ENCODE measurements at places on chromosomes 13 and 19.

DNA sequence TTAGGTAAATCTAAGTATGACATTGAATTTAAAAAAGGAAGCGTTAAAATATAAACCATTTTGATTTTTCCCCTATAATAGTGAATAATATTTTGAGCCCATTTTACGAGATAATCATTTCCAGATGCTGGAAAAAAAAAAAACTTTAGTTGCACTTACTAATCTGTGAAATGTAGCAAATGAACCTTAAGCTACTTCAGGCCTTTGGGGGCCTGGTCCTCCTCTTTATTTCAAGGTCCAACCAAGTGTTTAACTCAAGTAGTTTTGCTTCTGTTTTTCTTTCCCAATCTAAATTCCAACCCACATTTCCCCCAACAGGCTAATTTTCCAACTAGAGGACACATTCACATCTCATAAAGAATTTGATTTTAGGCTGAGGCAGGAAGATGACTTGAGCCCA is 101.2 kb downstream of the TNFRSF19 start:
- DNase-seq: no peak

DNA sequence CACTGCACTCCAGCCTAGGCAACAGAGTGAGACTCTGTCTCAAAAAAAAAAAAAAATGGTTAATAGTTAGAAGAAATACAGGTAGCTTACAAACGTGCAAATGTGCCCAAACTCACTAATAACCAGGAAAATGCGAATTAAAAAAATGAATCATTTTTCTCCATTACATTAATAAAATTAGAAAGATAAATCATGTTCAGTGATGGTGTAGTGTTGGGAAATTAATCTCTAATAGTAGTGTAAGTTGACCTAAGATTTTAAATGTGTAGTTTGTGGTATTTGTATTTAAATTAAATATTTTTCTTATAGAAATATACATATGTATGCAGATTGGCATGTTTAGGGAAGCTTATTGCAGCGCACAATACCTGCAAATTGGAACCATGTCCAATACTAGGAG is 57.6 kb downstream of the PCCA start:
- no peak for DNase-seq

DNA sequence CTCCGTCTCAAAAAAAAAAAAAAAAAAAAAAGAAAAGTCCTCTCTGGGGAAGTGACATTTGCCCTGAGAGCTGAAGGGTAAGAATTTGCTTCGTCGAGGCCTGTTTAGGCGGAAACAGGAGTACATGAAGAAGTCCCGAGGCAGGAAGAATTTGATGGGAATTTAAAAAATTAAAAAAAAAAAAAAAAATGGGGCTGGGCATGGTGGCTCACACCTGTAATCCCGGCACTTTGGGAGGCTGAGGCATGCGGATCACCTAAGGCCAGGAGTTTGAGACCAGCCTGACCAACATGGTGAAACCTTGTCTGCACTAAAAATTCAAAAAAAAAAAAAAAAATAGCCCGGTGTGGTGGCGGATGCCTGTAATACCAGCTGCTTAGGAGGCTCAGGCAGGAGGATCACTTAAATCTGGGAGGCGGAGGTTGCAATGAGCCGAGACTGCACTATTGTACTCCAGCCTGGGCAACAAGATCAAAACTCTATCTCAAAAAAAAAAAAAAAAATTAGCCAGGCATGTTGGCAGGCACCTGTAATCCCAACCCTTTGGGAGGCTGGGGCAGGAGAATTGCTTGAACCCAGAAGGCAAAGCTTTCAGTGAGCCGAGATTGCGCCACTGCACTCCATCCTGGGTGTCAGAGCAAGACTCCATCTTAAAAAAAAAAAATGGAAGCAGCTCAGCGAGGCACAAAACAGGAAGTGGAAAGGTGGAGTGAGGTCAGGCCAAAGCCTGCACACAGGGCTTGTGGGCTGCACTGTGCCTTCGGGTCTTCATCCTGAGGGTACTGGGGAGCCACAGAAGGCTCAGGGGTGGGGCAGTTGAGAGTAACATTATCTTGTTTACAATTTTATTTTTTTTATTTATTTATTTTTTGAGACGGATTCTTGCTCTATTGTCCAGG is 4.9 kb downstream of the BAX start:
- DNase-seq: no peak

DNA sequence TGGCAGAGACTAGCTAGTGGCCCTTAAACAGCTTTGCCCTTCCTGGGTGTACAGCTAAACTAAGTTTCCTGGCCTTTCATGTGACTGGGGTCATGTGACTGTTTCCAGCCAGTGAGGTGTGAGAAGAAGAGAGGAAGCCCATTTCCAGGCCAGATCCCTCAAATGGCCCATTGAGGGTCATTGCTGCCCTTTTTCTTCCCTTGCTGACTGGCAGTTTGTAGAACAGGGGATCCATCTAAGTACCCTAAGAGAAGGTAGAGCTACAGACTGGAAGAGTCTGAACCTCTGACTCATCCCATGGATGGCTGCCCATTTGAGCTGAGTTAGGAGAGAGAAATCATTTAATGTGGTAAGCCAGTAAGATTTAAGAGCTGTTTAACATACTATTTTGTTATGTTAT is 2.8 kb downstream of the SWSAP1 start:
- DNase-seq: no peak

DNA sequence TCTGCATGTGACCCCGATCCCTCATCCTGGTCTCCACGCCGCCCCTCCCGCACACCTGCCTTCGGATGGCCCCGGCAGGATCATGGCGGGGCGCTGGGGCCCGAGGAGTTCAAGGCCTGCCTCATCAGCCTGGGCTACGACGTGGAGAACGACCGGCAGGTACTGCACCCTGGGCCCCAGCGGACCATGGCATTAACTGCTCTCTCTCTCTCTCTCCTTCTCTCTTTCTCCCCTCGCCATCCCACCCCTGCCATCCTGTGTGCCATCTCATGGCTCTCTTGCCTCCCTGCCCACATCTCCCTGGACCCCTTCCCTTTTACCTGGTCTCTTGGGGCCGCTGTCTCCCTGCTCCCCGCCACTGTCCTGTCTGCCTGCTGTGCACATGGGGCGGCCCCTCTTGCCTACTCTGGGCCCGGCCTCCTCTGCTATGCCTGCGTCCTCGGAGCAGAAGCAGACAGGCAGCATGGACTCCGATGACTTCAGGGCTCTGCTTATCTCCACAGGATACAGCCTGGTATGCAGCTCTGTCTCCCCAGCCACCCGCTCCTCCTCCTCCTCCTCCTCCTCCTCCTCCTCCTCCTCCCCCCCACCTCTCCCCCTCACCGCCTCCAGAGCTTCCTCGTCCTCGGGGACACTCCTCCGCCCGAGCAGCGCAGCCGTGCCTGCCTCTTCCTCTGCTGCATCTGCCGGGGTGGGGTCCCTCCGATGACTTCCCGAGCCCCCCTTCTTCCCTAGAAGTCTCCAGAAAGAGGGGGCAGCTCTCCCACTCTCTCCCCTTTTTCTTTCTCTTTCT is 16.2 kb downstream of the CAPN12 start:
- DNase-seq: no peak

- DNase-seq: no peak
Measured at GRCh38 chr13:77896536-77896935, 22.1 kb downstream of the EDNRB start.

DNA sequence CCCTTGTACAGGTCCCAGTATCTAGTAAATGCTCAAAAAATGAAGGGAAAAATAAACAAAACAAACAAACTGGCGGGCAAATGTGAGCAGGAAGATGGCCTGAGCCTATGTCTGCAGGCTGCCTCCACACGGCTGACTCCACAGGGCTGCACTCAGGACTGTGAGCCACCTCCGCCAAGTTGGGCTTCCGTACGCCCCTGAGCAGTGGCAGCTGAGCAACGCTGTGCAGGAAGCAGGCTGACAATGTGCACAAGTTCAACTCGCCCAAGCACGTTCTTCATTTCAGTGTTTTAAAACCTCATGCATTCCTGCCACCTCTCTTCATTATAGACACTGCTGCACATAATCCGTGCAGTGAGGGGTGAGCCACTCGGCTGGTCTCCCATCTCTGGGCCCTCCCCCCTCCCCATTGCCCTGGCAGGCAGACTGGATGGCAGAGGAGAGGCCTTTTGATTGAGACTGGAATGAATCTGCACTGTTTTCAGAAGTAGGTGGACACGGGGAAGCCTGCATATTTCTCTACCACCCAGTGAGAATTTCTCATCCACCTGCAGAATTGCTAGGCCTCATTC is 915.3 kb downstream of the UQCRFS1 start:
- DNase-seq: no peak

DNA sequence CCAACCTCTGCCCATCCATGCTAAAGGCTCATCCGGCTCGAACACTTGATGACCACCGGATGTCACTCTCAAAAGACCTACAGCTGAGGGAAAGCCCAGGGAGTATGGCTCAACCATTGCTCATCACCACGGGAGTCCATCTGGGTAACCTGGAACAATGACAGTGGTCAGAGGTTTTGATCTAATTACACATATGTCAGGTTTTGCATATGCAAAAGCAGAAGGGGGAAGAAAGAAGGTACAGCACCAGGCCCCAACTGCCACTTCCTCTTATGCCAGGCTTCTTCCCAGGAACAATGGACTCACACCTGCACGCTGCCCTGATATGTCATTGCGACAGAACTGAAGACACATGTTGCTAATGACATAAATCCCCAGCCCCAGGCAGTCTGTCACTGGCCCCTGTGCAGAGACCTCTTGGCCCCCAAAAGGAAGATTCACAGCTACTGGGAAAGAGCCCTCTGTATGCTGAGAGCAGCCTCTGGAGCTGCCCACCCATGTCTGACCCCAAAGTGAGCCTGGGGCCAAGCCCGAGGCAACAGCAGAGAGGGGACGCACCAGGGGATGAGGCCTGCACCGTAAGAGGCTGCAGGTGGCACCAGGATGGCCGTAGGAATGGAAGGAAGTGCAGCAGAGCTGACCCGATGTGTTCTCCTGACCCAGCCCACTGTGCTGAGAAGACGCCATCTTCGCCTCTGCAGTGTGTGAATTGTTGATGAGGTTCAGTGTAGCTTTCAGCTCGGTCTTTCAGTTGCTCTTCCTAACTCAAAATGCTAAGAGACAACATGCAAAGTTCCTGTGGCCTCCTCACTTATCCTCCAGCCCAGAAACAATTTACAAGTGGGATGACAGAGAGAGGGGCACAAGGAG is 26.3 kb downstream of the EPS15L1 start:
- no peak for DNase-seq

DNA sequence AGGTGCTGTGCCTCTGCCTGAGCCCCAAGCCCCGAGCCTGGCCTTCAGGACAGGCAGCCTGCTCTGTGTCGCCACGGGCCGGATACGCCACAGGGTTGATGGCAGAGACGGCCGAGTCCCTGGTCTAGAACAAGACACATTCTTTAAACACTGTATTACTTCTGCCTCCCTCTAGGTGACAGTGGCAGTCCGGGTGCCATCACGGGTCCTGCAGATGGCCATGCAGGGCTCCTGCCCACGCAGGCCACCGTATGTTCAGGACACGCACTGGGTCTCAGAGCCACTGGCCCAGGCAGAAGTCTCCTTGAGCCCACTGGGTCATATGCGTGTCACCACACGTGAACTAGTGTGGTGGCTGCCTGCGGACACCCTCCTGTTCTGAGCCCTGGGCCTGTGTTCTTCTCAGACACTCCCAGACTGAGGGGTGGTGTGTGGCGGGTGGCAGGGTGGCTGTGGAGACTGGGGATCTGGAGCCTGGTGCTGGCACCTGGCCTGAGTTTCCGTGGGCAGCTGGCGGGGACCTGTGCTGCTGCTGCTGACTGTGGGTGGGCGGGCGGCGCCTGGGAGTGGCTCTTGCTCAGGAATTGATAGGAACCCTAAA is 4.4 kb downstream of the PLEKHJ1 start:
- DNase-seq: no peak

DNA sequence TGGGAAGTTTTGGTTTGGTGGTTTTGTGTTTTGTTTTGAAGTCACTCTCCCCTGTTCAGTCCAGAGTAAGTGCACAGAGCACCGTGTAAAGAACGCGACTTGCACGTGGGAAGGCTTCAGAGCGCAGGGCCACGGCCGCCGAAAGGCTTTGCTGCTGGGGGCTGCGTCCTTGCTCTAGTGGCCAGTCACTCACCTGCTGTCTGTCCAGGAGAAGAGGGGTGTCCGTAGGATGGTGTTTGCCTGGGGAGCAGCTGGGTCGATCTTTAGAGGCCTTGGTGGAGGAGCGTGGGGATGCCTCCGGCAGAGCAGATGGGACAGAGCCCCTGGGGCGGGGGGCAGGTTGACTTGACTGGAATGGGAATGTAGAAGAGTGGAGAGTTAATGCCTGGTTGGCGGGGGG is 116.6 kb upstream of the MCF2L start:
- no peak for DNase-seq

DNA sequence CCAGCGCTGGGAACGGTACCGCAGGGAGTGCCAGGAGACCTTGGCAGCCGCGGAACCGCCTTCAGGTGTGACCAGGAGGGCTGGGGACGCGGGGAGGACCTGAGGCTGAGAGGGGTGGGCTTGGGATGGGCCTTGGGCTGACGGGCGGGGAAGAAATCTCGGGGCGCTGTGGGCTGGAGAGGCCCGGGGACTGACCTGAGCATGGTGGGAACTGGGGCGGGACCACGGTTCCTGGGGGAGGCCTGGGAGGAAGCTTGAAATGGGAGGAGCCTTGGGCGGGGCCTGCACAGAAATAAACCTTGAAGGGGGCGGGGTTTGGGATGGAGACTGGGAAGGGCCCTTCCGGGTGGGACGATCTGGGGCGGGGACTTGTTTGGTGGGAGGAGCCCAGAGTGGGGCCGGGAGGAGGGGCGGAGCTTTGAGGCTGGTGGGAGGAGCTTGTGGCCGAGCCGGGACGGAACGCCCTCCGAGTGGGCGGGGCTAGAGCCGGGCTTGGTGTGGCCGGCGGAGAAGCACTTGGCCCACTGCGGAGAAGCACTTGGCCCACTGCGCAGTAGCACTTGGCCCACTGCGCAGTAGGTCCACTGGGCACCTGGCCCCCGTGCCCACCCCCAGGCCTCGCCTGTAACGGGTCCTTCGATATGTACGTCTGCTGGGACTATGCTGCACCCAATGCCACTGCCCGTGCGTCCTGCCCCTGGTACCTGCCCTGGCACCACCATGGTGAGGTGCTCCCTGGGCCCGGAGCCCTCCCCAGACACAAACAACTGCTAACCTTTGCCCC is 2.8 kb downstream of the GIPR start:
- DNase-seq: no peak

DNA sequence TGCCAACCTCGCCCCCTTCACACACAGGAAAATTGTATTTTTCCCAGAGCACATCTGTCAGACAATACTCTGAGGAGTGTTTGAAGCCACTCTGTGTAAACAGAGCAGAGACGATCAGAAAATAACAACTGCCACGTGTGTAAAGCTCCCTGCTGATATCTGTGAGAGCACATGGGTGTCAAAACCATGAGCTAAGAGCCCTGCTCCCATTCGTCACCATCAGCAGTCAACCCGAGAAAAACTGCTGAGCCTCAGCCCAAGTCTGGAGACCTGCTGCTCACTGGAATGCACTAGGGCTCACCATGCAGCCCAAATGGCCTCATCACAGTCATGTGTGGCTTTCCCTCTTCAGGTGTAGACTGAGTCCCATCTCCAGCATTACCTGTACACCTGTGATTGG is 304.1 kb downstream of the FGF14 start:
- no peak for DNase-seq

DNA sequence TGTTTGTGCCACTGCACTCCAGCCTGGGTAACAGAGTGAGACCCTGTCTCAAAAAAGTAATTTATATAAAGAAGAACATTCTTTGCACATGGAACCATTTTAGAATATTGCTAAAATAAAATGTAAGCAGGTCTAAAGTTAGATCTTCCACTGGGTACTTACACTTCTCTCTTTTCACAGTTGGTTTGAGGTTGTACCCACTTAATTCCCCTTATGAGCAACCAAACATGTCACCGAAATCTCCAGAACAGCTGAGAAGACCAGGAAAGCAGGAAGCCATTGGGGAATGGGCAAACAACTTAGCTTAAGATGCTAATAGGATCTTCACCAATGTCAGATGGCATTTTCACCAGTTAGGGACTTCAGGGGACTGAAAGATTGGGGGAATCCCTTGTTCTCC is 18.8 kb downstream of the NLRP4 start:
- no peak for DNase-seq

GRCh38 chr13:68535329-68535728 is 1305.2 kb upstream of the PCDH9 start:
- no peak for DNase-seq
